ENCODE measurements at places on chromosomes 3 and 15.

DNA sequence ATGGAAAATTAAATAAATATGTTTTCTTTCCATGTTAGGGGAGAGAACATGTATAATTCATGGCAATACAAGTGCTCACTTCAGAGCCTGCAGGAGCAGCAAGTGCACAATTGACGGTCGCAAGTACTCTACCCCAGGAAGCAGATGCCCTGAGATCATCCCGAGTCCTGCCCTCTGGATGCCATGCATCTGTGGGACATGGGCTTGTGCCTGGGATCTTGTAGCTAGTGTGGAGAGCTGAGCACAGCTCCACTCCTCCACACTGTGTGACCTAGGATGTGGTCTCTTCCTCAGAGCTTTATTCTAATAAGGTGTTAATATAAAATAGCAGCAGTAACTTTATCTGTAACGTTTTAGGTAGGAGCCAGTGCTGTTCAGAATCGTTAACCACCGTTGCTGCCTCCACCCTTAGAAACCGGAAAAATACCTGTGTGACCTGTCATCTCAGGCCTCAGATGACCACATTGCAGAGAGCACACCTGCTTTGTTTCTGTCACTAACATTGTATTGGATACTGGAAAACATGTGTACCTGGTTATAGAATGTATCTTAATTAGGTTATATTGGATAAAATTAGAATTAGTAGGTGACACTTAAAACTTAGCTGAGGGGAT lies 105.0 kb upstream of the GOLGA6L6 start:
- no peak for DNase-seq

DNA sequence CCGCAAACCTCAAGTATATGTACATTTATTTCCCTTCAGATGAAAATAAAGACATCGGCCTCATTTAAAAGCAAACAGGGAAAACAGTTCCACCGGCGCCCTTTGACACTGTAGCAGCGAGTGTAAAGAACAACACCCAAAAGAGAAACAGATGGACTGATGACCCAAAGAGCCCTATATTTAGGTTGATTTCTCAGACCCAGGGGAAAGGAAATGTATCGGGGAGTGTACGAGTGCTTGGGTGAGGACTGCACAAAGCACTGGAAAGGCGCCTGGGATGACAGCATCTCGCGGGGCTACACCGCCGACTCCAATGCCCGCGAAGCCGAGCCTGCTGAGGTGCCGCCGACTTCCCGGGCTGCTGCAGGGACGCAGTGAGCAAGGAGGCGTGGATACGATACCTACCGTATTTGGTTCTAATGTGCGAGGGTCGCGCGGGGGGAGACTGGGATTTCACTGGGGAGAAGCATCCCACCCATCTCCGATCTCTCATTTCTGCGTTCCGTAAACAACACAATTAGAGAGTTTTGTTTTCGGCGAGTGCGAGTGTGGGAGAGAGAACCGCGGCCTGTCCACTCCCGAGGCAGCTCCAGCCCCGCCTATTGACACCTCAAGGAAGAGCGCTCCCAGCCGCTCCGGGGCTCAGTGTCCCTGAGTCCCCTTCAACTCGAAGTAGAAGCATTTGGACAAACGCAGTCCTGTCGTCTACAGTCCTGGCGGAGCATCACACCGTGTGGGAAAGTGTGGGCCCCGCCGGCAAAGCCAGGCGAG lies 2.0 kb downstream of the MECOM start:
- no peak for DNase-seq

DNA sequence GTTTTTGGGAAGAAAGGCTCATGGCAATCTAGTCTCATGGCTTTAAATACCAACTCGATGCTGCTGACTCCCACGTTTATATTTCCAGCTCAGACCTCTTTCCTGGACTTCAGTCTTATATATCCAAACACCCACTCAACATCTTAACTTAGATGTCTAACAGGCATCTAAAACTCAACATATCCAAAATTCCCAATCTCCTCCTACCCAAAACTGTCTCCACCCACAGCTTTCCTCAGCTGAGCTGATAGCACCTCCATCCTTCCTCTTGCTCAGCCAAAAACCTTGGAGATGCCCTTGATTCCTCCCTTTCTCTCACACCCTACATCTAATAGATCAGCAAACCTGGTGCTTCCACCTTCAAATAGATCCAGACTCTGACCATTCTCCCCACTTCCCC lies 202.5 kb downstream of the TLE3 start:
- no peak for DNase-seq

DNA sequence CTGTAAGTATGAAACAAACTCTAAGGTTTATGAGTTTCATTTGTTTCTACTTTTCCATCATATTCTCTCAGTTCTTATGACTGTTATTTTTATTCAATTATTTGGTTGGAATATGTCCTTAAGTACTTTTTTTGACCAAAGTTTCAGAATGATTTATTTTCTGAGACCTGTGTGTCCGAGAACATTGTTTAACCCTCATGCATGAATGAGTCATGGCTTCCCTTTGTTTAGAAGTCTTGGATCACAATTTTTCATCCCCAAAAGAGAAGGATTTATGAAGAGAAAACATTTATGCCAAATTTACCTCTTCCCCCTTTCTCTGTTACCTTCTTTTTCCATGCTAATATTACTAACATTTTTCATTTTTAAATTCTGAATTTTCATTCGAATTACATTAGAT lies 518.0 kb upstream of the NR2F2 start:
- DNase-seq = no peak

DNA sequence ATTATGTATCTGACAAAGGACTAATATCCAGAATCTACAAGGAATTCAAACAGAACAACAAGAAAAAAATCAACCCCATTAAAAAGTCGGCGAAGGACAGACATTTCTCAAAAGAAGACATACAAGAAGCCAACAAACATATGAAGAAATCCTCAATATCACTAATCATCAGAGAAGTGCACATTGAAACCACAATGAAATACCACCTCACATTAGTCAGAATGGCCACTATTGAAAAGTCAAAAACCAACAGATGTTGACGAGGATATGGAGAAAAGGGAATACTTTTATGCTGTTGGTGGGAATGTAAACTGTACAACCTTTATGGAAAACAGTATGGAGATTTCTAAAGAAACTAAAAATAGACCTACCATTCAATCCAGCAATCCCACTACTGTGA lies 233.1 kb upstream of the PLSCR5 start:
- DNase-seq = peak; percentile 25

DNA sequence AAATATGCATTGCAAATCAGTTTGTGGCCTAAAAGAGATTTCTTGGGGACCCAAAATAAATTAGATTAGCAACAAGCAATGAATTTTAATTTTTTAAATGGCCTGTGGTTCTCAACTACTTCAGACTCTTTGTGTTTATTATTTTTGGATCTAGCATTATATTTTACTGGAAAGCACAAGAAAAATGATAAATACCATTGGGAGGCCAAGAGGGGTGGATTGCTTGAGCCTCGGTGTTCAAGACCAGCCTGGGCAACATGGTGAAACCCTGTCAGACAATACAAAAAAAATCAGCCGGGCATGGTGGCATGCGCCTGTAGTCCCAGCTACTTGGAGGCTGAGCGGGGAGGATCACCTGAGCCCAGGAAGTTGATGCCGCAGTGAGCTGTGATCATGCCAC lies 13.6 kb downstream of the LACTB start:
- no peak for DNase-seq

- DNase-seq = peak; percentile 55
Measured at GRCh38 chr3:85576091-85576690, 617.4 kb downstream of the CADM2 start.

DNA sequence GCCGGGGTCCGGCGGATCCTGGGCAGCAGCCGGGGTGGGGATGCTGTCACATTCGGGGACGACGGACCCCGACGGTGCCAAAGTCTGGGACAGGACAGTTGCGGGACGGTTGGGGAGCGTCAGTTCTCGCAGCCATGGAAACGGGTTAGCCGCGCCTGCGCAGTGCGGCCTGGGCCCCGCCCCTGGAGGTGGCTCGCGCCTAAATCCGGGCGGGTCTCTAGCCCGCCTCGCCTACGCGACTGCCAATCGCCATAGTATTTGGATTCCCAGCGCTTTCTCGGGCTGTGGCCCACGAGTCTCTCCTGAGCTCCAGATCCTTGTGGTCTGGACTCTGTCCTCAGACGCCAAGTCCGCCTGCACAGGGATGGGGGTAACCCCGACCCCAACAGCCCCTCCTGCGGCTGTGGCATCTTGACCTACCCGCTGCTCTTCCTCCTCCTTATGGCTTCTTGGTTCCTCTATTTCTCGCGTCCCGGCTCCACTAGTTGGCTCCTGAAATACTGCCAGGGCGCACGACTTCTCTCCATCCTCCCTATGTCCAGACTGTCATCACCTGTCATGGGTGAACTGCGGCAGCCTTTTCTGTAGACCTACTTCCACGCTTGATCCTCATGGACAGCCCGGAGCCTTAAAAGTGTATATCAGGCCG lies at the start of gene ZMYND10:
Gene ZMYND10, minus strand, starts transcription at position 147 of the 649 bp plus-strand sequence. CDS start 153 bp downstream, outside the sequence.
- peak; percentile 46 for DNase-seq

GRCh38 chr3:185420762-185421161 lies 57.8 kb downstream of the MAP3K13 start:
- DNase-seq = peak; percentile 4

GRCh38 chr15:88617031-88617722 lies 4.0 kb upstream of the AEN start:
- no peak for DNase-seq

- DNase-seq = no peak
Measured at GRCh38 chr15:81394603-81395002, 20.6 kb upstream of the TMC3 start.

DNA sequence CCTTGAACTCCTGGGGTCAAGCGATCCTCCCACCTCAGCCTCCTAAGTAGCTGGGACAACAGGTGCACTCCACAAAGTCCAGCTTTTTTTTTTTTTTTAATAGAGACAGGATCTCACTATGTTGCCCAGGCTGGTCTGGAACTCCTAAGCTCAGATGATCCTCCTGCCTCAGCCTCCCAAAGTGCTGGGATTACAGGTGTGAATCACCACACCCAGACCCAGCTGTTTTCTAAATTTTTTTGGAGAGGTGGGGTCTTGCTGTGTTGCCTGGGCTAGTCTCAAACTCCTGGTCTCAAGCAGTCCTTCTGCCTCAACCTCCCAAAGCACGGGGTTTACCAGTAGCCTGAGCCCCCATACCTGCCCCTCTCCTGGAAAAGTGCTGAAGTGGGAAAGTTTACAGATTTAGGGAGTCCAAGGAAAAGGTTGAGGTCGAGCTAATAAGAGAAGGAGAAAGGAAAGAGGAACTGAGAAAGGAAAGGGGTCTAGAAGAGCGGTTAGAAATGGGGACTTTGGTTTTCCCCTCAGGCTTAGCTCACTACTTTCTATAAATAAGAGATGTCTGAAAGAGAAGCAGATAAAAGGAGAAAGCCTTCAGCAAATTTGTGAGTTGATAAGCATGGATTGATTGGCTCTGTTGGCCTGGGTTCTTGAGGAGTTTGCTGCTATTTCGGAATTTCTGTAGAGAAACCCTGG lies 23.6 kb downstream of the UBE2E1 start:
- no peak for DNase-seq

DNA sequence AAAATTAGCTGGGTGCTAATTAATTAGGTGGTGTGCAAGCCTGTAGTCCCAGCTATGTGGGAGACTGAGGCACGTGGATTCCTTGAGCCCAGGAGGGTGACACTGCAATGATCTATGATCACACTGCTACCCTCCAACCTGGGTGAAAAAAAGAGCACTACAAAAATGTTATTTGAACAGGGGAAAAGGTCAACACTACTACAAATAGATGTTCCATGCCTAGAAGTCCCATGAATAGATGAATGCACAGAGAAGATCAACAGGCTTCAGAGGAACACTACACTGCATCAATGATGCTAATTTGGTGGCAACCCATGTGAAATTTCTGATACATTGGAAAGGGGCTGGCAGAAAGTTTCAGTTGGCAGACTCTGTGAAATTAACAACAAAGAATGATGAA lies 105.4 kb upstream of the FHIT start:
- DNase-seq = no peak

- DNase-seq = no peak
Measured at GRCh38 chr15:52101542-52102323, 10.8 kb downstream of the BCL2L10 start.

GRCh38 chr3:52830535-52831258 lies at the start of gene ITIH4:
Gene ITIH4, minus strand, starts transcription at chr3:52830672. Its CDS starts 30 bp downstream, at chr3:52830642.
- no peak for DNase-seq

- DNase-seq = peak; percentile 39
Measured at GRCh38 chr3:131402391-131403039, 20.9 kb downstream of the NUDT16 start.

GRCh38 chr3:40243056-40243455 lies 66.5 kb upstream of the EIF1B start:
- no peak for DNase-seq

All from fibroblast of skin of scalp (primary cell).